ENCODE measurements at places on chromosomes 5 and 9.
A peak's percentile ranks its signal among the peaks of the same experiment; 100 is the strongest.

DNA sequence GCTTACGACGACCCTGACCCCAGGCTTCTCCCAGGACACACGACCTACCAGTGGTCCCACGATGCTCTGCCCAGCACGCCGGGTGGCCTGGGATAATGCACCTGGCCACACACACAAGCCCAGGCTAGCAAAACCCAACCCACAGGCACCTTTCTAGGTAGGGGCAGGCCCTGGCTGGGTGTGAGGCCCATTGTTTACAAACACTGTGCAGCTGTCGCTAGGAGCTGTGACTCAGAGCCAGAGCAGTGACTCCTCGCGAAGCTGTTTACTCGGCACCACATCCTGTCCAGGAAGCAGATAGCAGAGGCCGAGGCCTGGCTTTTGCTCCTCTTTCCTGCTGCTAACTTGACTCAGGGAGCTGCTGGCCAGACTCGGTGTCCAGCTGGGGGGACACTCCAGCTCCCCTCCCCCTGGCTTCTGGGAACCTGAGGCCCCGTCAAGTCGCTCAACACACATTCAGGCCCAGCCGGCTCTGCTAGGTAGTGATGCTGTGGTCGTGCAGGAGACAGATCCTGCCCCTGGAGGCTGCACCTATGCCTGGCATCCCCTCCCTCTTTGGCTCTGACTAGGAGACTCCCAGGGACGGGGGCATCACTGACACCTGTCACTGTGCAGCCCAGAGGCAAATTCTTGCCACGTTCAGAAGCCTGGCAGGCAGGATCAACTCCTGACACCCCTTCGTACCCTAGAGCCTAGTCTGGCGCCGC lies 12.8 kb upstream of the RALGDS start:
- DNase-seq, result no peak

DNA sequence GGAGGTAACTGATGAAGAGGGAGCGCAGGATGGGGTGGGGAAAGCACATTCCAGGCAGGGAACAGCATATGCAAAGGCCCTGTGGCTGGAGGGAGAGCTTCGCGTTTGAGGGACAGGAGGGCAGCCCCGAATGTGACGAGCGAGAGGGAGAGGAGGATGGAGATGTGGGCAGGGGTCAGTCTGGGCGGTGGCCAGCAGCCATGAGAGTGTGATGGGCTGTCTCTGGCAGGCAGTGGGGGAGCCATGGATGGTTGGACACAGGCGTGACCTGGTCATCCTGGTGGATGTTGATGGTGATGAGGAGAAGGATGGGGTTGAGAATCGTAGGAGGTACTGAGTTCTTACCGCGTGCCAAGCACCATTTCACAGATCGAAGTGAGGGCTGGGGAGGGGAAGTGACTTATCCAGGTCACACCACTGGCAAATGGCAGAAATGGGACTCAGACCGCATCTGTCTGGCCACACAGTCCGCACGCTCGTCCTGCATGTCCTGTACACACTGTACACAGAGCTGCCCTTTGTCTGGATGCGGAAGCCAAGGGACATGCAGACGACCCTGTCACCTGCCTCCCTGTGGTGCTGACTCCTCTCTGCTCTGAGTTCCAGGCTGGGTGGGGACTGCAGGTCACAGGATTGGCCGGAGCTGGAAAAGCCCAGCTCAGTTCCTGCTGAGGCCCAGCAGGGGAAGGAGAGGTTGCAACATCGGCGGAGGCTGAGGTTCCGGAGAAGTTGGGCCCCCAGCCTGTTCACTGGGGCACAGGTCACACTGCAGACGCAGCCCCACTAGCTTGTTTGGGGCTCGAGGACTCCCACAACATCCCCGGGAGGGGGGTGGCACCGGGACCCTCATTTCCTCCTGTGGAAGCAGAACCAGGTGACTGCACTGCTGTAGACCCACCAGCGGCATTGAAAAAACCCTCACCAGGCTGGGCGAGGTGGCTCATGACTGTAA lies 165.6 kb upstream of the IER5L start:
- DNase-seq, result no peak

- no peak for DNase-seq
Observed at GRCh38 chr9:132610661-132611060, 28.3 kb downstream of the BARHL1 start.

DNA sequence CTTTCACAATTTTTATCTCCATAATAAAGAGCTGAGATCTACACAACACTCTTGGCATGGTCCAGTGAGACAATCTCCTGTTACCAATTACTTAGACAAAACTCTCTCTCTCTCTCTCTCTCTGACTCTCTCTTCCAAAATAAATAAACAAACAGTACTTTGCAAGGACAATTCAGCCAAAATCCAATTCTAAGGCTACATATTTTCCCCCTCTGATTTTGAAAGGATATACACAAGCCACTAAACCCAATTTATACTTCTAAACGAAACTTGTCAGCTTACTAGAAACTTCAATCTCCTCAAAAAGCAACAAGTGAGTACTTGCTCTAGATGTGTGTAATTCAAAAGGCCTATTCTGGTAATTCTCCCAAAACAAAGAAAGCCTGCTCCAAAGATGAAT lies 26.3 kb upstream of the TNPO1 start:
- DNase-seq, result no peak

DNA sequence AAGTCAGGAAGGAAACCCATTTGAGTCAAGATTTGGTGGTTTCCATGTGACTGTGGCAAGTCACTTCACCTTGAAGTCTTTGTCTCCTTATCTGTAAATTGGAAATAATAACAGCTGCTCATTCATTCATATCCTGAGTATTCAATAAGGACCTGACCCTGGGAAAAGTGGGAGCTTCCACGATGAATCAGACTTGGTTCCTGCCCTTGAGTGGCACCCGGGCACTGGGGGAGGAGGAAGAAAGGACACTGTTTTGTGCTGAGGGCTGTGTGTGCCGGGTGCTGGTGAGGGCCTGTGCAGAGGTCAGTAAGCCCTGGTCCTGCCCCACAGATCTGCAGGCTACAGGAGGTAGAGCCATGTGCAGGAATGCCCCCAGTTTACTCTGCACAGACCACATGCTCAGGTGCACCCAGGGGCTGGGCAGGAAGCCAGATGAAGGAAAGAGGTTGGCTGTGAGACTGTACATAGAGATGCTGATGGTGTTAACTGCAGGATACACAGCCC lies 6.8 kb downstream of the NDST1 start:
- DNase-seq, result no peak

- no peak for DNase-seq
Observed at GRCh38 chr9:126724226-126724625, 80.6 kb upstream of the ZBTB43 start.

DNA sequence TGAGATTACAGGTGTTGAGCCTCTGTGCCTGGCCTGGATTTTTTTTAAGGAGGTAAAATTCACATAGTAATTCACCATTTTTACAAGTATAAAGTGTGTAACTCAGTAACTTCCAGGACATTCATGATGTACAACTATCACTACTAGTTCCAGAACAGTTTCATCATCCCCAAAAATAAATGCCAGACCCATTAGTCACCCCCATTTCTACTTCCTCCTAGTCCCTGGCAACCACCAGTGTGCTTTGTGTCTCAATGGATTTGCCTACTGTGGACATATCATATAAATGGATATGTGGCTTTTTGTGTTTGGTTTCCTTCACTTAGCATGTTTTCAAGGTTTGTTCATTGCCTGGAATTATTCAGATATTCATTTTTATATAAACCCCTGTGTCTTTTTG lies 72.5 kb upstream of the PANK3 start:
- DNase-seq, result no peak

- no peak for DNase-seq
Observed at GRCh38 chr9:121874524-121874923, 218.6 kb downstream of the TTLL11 start.

GRCh38 chr5:112413611-112414010 lies 5.5 kb downstream of the EPB41L4A start:
- no peak for DNase-seq

DNA sequence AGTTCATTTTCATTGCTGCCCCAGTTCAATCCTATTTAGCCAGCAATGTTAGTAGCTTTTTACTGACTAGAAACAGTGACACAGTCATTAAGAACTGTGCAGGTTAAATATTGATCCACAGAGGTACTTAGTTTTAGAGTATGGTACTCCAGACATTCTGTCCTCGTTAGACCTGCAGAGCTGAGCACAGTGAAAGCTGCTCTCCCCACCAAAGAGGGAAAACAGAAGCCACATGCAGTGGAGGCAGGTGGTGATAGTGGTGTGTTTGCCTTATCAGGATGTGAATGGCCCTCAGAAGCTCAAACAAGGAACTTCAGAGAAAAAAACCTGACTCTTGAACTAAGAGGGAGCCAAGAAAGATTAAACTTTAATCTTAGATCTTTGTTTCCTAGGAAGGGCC lies 75.5 kb downstream of the UNC13B start:
- no peak for DNase-seq

DNA sequence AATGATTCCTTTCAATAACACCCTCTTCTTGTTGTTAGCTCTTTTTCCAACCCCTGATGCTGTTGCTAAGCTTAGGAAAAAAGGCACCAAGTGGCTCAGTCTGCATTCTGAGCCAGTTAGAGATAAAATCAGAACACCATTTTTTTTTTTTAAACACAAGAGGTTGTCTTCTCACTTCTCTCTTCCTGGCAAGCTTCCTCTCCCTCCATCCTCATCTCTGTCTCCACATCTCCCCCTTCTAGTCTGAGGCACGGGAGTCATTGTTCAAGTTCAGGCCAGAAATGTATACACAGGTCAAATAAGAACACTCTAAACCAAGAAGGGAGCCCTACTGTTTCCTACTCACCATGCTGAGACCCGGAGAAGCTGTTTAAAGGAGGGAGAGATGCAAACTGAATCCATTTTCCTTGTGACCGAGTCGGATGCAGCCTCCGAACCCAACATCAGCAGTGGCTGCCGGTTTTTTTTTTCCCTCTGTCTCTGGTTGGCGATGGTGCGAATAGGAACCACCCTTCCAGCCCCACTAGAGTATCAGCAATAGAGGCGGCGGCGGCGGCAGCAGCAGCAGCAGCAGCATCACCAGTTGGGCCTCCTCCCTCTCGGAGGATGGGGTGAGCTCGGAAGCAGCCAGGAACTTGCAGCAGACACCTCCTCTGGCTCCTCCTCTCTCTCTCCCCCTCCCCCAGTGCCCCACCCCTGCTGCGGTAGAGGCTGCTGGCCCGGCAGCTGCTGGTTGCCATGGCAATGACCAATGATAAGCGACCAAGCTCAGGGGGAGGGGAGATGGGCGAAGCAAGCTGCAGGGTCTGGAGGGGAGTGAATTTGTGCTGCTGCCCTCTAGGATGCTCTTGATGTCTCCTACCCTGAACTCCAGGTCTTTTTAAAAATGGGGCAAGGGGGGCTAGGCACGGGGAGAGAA lies at the start of gene JAKMIP2:
TSS of gene JAKMIP2 (minus strand) at position 619 of the 919 bp plus-strand sequence. CDS start 110,922 bp downstream, outside the sequence.
- peak; percentile 97 for DNase-seq

- no peak for DNase-seq
Observed at GRCh38 chr5:52994266-52994665, 5.1 kb downstream of the ITGA2 start.

DNA sequence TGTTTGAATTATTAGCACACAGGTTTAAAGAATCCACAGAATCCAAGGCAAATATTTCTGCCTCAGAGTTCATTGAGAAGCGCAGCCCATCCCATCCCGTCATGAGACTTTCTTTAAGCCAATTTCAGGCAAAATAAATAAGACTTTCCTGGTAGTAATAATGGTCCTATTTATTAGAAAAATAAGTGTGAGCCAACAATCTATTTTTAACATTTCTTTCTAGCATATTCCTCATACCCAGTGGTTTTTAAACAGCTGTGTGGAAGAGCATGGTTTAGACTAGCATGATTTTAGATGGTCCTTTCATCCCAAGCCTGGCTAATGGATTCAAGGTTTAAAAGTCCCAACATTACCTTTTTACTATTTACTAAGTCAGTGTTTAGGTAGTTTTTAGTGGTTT lies 125.8 kb downstream of the SCAMP1 start:
- DNase-seq, result no peak
